CD4-positive, alpha-beta T cell treated with Interleukin-6 for 4 hours (primary cell): ENCODE measurements at places on chromosomes 1 and 21.

DNA sequence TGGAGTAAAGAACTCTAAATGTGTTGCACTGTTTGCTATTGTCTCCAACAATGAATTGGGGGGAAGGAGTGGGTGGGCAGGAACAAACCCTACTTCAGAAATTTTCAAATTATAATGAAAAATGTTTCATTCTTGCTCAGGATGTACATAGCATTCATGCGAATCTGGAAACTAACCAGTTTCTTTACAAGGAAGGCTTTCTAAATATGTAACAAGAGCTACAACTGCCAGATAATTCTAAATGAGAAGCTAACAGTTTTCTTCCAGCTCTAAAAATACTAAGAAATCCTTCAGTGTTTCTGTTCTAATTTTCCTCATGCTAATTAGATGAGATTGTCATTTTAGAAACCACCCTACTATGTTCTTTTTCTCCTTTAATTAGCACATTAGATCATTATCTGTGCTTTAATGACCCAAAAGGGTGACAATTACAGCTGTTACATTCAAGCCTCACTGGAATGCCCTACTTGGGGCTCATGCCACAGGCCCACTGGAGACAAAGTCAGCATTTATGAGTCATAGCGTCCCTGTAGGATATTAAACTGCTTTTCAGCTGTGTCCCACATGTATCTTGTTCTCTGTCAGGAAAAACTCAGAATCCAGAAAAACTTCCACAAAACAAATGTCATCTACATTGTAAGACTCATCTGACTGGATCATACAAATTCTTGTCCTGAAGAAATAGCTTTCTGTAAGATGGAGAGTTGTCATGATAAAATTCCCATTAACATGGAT, 804.6 kb upstream of the CXADR start:
- no peak for DNase-seq

GRCh38 chr1:41846625-41847405, 71.9 kb downstream of the HIVEP3 start:
- no peak for DNase-seq

GRCh38 chr1:82268826-82269225, 468.1 kb downstream of the ADGRL2 start:
- no peak for DNase-seq

DNA sequence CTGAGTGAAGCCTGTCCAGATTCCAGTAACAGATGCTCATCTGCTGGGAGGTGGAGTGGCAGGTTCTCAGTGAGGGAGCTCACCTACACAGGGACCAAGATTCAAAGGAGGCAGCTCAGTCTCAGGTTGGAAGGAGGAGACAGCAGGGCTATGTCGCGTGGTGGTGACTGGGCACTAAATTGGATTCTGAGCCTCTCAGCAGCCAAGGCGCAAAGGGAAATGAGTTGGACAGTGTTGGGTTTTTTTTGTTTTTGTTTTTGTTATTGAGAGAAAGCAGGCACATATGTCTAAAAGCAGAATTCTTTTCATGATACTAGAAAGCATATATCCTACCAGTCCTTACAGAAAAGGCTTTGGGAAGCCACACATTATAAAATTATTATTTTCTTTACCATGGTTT, 26.2 kb downstream of the UMODL1 start:
- DNase-seq = no peak

DNA sequence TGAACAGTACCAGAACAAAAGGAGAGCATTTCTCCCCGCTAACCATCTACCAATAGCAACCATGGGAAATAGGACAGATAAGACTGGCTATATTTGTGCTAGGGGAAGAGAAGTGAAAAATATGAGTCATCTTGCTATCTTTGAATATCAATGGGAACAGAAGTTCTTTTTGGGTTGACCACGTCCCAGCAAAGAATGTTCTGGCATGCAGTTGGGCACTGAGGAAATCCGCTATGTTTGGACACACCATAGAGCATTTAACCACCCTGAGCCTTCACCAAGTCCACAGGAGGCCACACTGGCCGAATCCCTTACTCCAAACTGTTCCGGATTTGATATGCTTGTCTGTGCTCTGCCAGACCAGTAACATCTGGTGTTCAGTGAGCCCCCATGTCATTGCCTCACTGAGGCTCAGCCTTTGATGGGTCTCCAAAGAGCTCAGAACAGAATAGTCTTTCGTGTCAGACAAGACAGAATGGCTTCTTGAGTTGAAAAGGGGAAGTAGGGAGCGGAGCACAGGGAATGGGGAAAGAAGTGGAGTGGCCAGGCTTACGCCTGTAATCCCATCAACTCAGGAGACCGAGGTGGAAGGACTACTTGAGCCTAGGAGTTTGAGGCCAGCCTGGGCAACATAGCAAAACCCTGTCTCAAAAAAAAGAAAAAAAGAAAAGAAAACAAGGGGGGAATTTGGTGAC, 81.4 kb downstream of the SMYD2 start:
- no peak for DNase-seq

- DNase-seq = no peak
Measured at GRCh38 chr1:175717610-175718540, 25.5 kb downstream of the TNR start.

DNA sequence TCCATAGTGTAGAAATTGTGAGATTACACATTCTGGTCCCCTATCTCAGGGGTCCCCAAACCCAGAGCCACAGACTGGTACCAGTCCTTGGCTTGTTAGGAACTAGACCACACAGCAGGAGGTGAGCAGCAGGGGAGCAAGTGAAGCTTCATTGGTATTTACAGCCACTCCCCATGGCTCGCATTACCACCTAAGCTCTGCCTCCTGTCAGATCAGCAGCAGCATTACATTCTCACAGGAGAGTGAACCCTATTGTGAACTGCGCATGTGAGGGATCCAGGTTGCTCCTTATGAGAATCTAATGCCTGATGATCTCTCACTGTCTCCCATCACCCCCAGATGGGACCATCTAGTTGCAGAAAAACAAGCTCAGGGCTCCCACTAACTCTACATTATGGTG, 229.7 kb upstream of the IRF2BP2 start:
- no peak for DNase-seq

- DNase-seq = no peak
Measured at GRCh38 chr1:219383281-219383680, 209.6 kb downstream of the LYPLAL1 start.

GRCh38 chr21:45507523-45507875, 34.7 kb downstream of the SLC19A1 start:
- no peak for DNase-seq

GRCh38 chr1:56472860-56473259, 106.5 kb downstream of the PLPP3 start:
- DNase-seq = no peak

DNA sequence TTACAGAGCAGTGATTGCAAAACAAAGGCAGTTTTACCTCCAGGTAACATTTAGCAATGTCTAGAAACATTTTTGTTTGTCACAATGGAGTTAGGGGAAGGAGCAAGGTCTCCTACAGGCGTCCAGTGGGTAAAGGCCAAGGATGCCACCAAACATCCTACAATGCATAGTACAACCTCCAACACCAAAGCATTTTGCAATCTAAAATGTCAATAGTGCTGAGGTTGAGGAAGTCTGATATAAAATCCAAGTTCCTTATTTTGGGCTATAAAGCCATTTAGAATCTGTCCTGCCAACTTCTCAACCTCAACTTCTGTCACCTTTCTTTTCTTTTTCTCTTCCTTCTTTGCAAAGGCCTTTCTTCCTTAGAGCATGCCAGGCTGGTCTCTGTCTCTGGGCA, 111.2 kb downstream of the FASLG start:
- DNase-seq = no peak

- no peak for DNase-seq
Measured at GRCh38 chr1:198363625-198364151, 176.8 kb downstream of the ATP6V1G3 start.

DNA sequence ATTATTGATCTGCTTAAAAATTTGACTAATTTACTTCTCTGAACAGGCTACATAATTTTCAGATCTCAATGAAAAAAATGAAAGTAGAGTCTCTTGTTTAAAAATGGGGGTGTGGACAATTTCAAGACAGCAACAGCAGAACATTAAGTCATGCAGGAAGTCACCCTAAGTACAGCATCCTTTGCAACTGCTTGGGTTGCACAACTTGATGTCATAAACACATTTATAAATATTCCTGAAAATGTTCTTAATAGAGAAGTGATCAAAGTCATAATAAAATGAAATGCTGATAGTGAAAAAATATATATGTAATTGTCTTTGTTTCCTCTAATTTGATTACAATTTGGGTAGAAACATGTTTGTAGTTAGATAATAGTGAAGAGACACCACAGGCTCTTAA, 79.3 kb downstream of the TNNI3K start:
- DNase-seq = no peak

GRCh38 chr1:201272799-201273198, 10.5 kb upstream of the PKP1 start:
- no peak for DNase-seq

- no peak for DNase-seq
Measured at GRCh38 chr1:230079199-230080024, 12.4 kb downstream of the GALNT2 start.

GRCh38 chr21:35491114-35491513, 442.0 kb upstream of the RUNX1 start:
- no peak for DNase-seq

DNA sequence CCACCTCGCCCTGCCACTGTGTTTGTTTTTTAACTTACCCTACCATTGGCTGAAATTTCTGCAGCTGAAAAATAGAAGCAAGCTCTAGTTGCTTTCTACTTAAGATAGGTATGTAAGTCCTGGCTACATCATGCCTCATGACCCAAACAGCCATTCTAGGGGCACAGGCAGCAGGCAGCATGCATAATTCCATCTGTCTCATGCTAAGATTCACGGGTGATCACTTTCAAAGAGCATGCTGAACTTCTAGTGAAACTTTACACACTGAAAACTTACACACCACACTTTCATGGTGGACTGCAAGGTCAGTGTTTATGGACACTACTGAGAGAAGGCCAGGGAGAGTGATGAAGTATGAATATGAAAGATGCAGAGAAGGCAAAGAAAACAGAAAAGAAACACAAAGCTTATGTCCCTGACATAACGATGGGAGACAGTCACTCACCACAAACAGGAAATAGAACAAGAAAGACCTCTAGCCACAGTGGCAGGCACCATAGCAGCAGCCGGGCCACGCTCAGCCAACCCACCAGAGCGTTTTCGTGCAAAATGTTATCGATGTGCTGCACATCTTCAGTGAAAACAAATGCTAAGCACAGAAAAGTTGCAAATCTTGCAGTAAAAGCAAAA, 102.3 kb upstream of the TIAM1 start:
- DNase-seq = peak; percentile 76

DNA sequence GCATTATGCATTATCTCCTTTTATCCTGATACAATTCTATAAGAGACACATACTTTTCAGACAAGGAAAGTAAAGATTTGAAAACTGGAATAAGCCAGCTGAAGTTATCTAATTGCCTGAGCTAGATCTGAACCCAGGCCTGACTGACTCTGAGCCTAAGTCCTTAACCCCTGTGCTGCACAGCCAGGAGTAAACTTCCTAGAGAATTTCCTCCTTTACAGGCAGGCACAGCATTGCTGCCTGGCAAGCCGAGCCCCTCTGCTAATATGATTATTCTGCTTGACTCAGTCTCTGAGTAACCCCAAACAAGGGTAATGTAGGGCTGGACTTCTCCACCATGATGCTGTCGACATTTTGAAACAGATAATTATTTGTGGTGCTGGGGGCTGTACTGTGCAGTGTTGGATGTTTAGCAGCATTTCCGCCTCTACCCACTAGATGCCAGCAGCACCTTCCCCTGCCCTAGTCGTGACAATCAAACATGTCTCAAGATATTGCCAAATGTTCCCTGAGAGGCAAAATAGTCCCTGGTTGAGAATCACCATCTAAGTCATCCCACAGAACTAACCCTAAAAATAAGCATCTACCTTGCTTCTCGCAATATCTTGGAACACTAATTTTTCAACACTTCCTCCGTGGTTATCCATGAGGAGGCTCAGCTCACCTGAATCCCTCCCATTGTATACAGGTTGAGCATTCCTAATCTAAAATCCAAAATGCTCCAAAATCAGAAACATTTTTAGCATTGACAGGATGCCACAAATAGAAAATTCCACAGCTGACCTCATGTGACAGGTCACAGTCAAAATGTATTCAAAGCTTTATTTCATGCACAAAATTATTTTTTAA, 18.5 kb downstream of the CAMK1G start:
- peak; percentile 45 for DNase-seq

DNA sequence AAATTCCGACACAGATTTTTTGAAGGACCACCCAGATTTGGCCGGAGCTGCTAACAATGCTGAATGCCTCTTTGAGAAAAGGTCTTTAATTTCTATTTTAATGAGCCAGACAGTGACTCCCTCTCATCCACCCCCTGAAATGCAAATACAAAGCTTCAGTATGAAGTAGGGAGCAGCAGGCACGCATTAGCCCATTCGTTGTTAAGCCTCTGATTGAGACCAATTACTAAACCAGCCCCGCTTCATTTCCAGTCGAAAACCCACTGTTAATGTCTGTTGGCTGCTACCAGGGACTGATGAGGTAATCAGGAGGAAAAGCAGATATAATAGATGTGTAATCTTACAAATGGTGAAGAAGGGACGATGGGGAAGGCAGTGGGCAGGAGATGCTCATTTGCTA, 4.8 kb upstream of the C8A start:
- DNase-seq = no peak

DNA sequence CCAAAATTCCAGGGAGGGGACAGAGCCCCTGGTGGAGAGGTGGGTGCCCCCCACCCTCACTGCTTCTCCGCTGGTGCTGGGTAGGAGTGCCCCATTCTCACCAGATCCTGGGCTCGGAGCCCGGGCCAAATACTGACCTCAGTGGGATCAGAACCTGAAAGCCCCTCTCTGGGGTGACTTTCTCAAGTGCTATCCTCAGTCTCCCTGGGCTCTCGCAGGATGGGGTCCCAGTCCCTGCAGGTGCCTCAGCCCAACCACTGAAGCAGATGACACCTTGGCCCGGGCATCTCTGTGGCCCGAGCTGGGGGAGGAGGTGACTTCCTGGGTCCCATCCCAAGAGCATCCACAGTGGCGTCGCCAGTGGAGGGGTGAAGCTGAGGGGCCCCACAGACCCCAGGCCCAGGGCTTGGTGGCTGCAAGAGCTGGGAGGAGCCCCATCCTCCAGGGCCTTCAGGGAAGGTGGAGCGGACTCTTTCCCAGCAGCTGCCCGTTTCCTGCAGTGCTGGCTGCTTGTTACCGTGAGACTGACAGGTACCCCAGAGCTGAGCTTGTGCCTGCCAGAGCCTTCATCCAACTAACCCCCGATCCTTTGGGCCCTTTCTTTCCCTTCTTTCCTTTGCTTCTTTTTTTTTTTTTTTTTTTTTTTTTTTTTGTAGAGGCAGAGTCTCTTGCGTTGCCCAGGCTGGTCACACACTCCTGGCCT, 3.9 kb upstream of the FNDC10 start:
- DNase-seq = no peak

- no peak for DNase-seq
Measured at GRCh38 chr21:28991861-28992525, 684 bp downstream of the LTN1 start.
